ENCODE measurements at places on chromosomes 2 and 18. TPM values are rescaled to one million over a fixed set of nuclear protein-coding genes. Genes with fewer than 3 reads are reported as not detected.

Gene UBXN4
- total RNA-seq, result 101 TPM

Gene DNAJC5G
- total RNA-seq, result 0.56 TPM

Gene SLC8A1
- total RNA-seq, result 19.7 TPM

Gene RGPD3
- 0.08 TPM for total RNA-seq

Gene ZC3H8
- total RNA-seq, result 13.2 TPM

Gene TMEM182
- 2.3 TPM for total RNA-seq

Gene FAM98A
- total RNA-seq, result 58.8 TPM

Gene MREG
- total RNA-seq, result 2.1 TPM

Gene TACR1
- 0.43 TPM for total RNA-seq

Gene RNF144A
- total RNA-seq, result 19.1 TPM

Gene CFAP210
- 1.9 TPM for total RNA-seq

Gene IL1R2
- 3.7 TPM for total RNA-seq

Gene EIF2AK3
- total RNA-seq, result 13.6 TPM

Gene C2orf81
- 4.5 TPM for total RNA-seq

Gene DSG1
- not detected for total RNA-seq

Gene PAIP2B
- total RNA-seq, result 9.0 TPM

Gene LDLRAD4
- total RNA-seq, result 31.6 TPM

Gene EFHD1
- total RNA-seq, result 46.8 TPM

Gene IGFBP5
- 2,226 TPM for total RNA-seq

Gene ALLC
- not detected for total RNA-seq

Gene DLGAP1
- 12.4 TPM for total RNA-seq

Gene CHRND
- total RNA-seq, result not detected

Gene NEUROD1
- not detected for total RNA-seq

Gene FNDC4
- total RNA-seq, result 54.4 TPM

Gene COL3A1
- 300 TPM for total RNA-seq

Gene PPP1R1C
- not detected for total RNA-seq

Gene DTYMK
- 12.5 TPM for total RNA-seq

Gene DUSP19
- total RNA-seq, result 4.1 TPM

Gene NXPH2
- 2.5 TPM for total RNA-seq

Gene IL36A
- not detected for total RNA-seq

Gene NDC80
- total RNA-seq, result 0.34 TPM

Gene COLEC11
- total RNA-seq, result 99.0 TPM

Gene ZAP70
- 1.5 TPM for total RNA-seq

Gene UGT1A8
- total RNA-seq, result not detected

Gene COL5A2
- 41.1 TPM for total RNA-seq

Gene SPHKAP
- total RNA-seq, result 2.9 TPM

Gene LRRC30
- not detected for total RNA-seq

Gene C2orf80
- total RNA-seq, result not detected

Gene UGT1A4
- 0.36 TPM for total RNA-seq

Gene LYG2
- not detected for total RNA-seq

Gene LRRTM1
- 0.25 TPM for total RNA-seq

Measured in ovary (tissue), 10 donors.